Activated T-cell treated with anti-CD3 and anti-CD28 coated beads, Interleukin-2, amount 50 U/mL, for 1 hour (primary cell): ENCODE measurements at places on chromosomes 11 and 22.

- no peak for DNase-seq
These were observed 91.2 kb upstream of the BID start for GRCh38 chr22:17865183-17866055.

- no peak for DNase-seq
These were observed 66.7 kb upstream of the LARGE1 start for GRCh38 chr22:33986954-33987353.

- DNase-seq: peak; percentile 88
These were observed at the start of gene MRPL48 for GRCh38 chr11:73787643-73788558. TSS of gene MRPL48 (plus strand) at chr11:73787874. CDS start at chr11:73787972, 98 bp downstream.

GRCh38 chr11:109165035-109165434 is 257.0 kb upstream of the C11orf87 start:
- no peak for DNase-seq

- DNase-seq: no peak
These were observed 51.6 kb downstream of the DGCR2 start for GRCh38 chr22:19070397-19071169.

- no peak for DNase-seq
These were observed 18.6 kb downstream of the TUBGCP6 start for GRCh38 chr22:50226063-50226874.

GRCh38 chr11:94170953-94171352 is 42.3 kb downstream of the PANX1 start:
- no peak for DNase-seq

- no peak for DNase-seq
These were observed 41.7 kb downstream of the TBX1 start for GRCh38 chr22:19802001-19802893.

DNA sequence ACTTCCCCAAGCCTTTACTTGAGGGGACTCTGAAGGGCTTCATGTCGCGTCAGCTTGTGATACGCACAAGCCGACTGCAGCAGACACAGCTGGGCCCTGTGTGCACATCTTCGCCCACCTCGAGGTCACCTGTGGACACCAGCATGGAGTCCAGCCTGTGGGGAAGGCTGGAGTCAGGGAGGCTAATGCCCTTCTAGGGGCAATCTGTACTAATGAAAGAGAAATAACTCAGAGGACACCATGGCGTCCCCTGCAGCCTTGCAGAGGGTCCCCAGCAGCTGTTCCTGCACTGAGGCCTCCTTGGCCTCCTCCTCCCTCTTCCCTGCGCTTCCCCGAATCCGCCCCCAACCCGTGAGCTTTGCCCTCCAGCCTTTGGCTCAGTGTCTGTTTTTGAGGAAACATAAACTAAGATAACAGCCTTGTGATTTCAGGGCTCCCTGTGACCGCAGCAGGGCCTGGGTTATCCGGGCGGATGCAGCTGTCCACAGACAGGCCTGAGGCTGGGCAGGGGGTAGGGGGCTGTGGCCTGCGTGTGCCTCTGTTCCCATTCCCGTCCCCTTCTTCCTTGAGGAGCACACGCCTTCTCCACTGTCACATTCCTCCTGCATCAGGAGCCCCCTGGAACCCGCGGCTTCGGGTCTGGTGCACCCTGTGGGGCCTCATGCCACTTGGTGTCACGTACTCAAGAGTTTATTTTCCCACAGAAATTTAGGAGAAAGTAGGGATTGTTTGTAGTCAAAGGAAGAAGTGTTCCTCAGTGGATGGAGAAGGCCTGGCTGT is 25.0 kb downstream of the KRTAP5-5 start:
- DNase-seq: no peak

DNA sequence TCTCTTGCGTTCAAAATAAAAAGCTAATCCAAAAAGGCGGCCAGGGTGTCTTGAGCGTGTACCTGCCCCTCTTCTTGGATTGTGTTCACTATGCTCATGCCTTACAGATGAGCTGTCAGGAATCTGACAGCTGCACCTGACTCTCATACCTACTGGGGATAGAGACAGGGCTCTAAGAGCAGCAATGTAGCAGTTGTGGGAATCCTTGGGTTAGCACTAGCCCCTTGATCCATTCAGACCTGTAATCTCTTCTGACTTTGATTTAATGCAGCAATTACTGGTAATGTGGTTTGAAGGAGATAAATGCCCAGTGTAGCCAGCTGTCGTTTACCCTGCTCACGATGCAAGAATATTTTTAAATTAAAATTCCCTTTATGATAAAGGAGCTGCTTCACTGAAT is 145.8 kb downstream of the APOL5 start:
- DNase-seq: no peak

DNA sequence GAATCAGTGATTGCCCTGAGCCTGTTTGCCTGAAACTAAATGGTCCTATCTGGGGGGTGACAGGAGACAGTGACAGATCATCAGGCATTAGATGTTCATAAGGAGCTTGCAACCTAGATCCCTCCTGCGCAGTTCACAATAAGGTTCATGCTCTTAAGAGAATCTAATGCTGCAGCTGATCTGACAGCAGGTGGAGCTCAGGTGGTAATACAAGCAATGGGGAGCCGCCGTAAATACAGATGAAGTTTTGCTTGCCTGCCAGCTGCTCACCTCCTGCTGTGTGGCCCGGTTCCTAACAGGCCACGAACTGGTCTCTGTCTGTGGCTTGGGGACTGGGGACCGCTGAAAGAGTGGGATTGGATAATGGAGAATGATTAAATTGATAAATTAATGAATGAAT is 14.0 kb downstream of the NOX4 start:
- DNase-seq: no peak

DNA sequence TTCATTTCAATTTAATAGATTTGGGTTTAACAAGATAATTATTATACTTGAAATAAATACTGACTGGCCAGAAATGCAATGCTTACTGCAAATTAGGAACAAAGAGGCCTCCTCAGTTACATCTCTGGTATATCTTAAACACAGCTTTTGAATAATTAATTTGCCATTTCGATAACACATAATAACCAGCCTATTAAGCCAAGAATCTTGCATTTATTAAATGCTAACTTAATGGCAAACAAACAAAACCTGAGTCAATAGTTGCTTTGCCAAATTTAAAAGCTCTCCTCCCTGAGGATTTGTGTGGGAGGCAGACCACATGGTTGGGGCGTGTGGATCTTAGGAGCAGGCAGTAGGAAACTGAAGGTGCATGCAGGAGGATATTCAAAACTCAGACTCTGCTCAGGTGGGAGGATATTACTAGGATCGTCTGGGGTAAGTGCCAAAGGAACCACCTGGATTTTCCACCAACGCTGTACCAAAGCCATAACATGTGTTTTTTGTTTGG is 17.9 kb upstream of the FJX1 start:
- no peak for DNase-seq
